CD4-positive, alpha-beta T cell treated with Interleukin-15 for 1 hour (primary cell): ENCODE measurements at places on chromosomes 11 and 22.

DNA sequence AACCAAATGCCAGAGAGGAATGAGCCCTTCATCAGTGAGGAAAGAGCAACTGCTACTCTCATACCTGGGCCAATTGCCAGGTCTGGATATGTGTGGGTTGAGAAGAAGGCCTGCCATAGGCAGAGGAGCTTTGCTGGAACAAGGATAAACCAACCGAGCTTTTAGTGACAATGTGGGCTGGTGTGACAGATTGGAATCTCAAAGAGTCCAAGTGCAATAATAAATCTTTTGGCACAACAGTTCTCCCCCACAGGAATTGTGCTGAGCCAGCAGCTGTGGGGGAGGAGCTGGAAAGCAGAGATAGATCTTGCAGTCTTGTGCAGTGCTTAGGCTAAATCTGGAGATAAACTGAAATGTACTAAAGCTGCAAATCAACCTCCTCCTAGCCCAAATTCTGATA is 79.4 kb upstream of the ISX start:
- no peak for DNase-seq

DNA sequence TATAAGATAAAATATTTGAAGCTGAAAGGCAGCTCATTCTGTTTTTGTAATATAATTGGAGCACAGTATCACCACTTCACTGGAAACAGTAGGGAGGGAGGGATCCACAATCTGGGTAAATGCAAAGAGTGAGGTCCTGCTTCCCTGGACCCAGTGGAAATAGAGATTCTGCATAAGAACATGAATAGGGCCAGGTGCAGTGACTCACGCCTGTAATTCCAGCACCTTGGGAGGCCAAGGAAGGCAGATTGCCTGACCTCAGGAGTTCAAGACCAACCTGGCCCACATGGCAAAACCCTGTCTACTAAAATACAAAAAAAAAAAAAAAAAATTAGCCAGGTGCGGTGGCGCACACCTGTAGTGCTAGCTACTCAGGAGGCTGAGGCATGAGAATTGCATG is 143.7 kb downstream of the DBX1 start:
- DNase-seq = no peak

DNA sequence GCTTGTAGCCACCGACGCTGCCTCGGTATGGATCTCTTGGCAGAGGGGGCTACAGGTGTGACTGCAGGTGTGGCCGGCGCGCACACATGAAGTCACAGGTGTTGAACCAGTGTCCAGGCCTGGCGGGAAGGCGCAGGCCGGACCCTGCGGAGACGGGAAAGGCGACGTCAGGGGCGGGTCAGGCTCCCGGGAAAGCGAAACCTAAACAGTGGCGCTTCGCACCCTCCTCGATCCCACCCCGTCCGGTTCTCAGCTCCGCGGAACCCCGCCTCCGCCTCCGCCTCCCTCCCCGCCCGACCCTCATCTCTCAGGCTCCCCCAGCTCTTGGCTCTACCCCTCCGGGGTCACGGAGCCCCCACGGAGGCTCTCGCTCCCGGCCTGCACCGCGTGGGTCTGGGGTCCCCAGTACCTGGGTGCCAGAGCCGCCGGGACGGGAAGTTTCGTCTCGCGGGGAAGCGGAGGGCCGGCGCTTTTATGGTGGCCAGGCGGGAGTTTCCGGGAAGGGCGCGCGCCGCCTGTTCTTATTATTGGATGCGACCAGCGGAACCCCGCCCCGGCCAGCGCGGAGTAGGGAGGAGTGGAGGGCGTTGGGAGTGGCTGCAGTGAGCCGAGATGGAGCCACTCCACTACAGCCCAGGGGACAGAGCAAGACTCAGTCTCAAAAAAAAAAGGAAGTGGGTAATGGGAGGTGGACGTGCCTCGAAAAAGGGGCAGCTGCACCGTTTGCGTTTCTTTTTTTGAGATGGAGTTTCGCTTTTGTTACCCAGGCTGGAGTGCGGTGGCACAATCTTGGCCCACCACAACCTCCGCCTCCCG is at the start of gene IRF7:
Gene IRF7, minus strand, starts transcription at position 447 of the 816 bp plus-strand sequence. CDS start 586 bp downstream, outside the sequence.
- DNase-seq = peak; percentile 92

DNA sequence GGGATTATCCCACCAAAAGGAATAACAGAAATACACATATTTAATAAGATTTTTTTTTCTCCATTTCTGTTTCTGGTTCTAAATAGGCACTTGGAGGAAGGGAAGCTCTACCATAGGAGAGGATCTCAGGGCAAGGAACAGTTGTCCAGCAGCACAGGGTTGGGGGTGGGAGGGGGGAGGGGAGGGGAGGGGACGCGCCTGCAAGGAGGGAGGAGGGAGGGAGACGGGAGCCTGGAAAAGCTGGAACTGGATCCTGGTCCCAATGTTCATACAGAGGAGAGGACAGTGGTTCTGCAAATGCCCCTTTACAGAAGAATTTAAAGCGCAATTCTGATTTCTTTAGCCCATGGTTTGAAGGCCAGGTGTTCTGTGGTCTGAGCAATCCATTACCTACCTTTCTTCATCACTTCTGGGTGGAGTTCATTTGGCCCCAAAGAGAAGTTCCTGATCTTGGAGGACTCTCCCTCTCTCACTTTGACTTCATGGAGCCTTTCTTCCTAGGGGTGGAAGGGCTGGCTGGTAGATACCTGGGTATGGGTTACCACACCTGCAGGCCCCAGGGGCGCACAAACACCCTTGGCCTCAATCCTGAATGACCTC is 348.9 kb upstream of the NCAM1 start:
- DNase-seq = no peak

DNA sequence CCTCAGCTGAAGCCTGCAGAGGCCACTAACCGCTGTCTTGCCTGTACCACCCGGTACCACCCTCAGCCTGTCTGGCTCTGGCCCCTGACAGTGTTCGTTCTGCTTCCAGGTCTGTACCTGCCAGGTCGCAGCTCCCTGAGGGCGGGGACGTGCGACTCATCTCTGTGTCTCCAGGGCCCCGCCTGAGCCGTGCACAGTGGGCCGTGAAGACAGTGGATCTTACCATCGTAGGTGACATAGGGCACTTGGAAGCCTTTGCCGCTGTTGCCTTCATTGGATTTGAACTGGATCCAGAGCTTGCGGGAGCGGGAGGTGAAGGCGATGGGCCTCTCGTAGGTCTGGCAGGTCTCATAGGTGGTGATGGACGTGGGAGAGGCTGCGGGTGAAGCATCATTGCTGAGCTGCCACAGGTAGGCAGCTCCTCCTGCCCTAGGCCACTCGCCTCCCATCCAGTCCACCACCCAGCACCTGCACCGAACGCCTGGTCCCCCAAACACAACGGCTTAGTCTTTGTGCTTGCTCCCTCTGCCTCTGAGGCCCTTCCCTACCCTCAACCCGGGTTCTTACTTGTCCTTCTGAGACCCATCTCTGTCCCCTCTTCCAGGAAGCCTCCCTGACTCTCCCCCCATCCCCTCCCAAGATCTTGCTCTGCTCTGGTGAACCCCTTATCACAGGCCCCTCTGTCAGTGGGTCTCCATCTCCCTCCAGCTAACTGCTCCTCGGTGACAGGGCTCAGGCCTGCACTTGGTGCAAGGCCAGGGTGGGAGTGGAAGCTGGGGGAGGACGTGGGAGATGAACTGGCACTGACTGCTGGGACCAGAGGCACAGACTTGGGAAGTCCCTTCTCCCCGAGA is 21.1 kb upstream of the TTLL12 start:
- no peak for DNase-seq

GRCh38 chr11:9060700-9061111 is 30.7 kb downstream of the SCUBE2 start:
- peak; percentile 30 for DNase-seq

DNA sequence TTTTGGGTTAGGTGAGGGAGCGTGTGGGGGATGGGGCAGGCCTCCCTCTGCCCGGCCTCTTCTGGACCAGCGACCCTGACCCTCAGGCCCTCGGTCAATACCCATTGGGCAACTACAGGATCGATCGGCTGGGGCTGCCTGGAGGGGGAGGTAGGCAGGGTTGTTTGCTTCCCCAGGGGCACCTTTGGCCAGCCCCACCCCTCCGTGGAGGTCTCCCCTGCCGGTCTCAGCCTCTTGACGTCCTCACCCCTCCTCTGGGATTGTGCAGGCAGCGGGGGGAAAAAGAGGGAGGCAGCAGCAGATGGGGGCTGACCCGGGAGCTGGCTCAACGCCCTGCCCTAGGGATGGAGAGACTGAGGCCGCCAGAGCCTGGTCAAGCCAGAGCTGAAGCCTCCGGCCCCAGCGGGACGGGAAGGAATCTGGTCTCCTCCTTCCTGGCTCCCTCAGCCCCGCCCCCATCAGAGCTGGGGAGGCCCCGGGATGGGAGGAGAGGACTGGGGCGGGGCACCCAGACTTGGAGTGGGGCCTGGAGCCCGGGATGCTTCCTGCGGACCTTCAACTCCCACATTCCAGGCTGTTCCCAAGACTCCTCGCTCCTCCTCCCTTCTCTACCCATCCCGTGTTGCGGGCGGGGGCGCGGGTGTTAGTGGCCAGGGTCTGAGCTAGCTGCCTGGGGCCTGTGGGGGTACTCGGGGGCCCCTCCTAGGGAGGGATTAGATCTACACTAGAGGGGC is 14.4 kb upstream of the CDC42EP1 start:
- DNase-seq = no peak

GRCh38 chr11:113571531-113571930 is 96.3 kb upstream of the DRD2 start:
- DNase-seq = no peak

DNA sequence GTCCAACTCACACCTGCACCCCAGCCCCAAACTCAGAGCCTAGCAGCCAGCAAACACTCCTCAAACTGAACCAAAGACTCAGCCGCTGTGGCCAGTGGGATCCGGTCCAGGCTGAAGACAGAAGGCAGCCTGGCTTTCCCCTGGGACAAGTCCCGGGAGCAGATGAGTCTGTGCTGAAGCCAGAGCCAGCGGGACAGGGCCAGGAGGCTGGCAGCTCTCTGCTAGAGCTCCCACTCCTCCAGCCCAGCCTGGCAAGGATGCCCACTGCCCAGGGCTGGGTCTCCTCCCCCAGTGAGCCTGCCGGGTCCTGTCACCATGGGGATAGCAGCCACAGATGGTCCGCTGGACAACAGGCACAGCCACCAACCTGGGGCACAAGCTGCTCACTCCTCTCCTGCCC is 42.9 kb upstream of the PRR5 start:
- DNase-seq = no peak

GRCh38 chr11:75347781-75348566 is 3.5 kb downstream of the ARRB1 start:
- no peak for DNase-seq

- DNase-seq = peak; percentile 50
These were observed 43.5 kb upstream of the TCF20 start for GRCh38 chr22:42313804-42314581.

- DNase-seq = no peak
These were observed 19.4 kb upstream of the DGKZ start for GRCh38 chr11:46327829-46328228.

GRCh38 chr22:45427114-45427513 is 13.6 kb downstream of the RIBC2 start:
- no peak for DNase-seq

- no peak for DNase-seq
These were observed 133.8 kb downstream of the JRKL start for GRCh38 chr11:96523656-96524055.

DNA sequence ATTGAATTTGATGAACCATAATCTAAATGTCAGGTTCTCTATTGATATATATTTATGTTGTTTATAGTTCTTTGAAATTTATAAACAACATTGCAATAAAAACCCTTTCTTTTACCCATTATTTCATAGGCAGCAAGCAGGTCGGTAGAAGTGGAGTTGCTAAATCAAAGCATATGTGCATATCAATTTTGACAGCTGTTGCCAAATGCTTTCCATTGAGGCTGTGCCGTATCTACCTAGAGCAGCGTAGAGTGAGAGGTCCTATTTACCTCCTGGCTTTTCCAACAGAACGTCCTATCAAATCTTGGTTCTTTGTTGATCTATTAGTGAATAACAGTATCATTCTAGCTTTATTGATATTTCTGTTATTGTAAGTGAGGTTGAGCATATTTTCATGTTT is 77.5 kb upstream of the SLC22A12 start:
- no peak for DNase-seq

DNA sequence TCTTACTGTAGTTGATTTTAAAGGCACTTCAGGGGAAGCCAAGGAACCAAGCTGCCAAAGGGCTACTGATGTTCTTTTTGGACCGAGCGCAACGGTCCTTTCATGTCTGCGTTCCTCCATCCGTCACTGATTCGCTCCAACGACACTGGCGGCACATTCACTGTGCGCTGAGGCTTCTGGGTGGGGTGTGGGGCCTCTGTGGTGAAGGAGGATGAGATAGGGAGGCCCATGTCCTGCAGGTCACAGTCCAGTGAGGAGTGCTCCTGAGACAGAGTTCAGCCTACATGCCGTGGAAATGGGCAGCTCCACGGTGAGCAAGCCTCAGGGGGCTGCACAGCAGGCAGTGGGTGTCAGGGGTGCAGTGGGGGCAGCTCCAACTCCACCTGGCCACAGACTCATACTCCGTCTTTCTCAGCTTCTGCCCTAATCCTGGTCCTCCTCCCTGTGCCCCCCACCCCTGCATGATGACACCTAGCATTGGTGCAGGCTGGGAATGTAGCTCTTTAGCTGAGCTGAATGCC is 87.8 kb upstream of the SHANK2 start:
- DNase-seq = no peak

DNA sequence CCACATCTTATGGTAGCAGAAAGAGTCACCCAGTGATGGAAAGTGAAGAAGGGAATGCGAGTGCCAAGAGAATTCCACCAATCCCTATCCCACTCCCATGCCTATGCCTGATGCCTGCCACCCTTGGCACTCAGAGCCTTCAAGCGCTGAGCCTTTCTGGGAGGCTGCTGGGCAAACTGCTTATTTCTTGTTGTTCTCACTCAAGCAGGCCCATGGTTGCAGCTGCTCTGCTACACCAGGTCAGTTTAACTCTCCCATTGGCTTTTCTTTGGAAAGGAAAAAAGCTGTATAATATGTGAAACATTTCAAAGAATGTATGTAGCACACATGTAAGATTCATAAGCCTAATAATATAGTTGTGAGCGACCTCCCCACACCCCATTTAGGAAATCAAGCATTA is 41.4 kb downstream of the DGCR2 start:
- DNase-seq = no peak

DNA sequence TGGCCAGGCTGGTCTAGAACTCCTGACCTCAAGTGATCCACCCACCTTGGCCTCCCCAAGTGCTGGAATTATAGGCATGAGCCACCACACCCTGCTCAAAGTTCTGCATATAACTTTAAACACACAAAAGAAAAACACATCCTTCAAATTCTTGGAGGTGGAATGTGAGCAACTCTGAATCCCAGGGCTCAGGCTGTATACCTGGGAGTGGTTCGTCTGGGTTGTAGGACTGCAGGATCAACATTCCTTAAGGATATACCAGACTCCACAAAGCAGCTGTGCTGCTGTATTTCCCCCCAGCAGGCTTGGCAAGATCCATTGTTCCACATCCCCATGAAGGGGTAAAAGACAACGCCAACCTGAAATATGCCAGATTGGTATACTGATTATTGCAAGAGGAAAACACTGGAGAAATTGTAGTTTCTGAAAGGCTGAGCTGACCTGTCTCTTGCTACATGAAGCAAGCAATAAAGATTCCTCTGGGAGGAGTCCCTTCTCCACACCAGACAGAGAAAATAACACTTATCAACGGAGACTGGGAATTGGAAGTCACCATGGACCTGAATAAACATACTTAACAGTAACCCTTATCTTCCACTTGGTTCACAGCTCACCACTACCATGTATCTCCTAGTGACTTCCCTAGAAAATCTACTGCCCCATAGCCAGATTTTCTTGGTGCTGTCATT is 12.2 kb upstream of the RPS3 start:
- no peak for DNase-seq

- DNase-seq = peak; percentile 76
These were observed at the start of gene FERMT3 for GRCh38 chr11:64206457-64207255. Gene FERMT3 (plus strand): TSS chr11:64206721. CDS start chr11:64207365, 644 bp downstream.

GRCh38 chr11:44585421-44585820 is 20.0 kb downstream of the CD82 start:
- no peak for DNase-seq

- no peak for DNase-seq
These were observed 91.1 kb downstream of the ATXN10 start for GRCh38 chr22:45762545-45763235.
